ENCODE measurements at places on chromosomes 5 and 9.

DNA sequence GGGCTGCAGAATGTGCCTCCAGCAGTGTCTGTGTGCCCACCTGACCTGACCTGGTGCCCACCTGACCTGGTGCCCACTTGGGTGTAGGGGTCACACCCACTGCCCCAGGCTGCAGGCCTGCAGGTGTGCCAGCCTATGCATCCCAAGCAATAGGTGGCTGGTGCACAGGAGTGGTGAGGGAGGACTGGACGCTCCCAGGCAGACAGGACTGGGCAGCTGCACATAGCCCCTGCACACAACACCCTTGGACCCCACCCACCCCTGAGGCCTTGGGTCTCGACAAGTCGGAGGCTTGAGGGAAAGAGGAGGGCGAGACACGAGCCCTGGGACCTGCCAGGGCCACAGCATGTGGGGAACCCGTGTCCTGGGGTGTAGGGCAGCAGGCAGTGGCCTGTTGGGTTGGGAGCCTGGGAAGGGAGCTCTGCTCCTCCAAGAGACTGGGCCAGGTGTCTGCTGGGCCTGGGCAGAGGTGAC lies 10.8 kb upstream of the NRARP start:
- no peak for DNase-seq

- DNase-seq: peak; percentile 46
Measured at GRCh38 chr5:135398160-135398854, 724 bp downstream of the MACROH2A1 start.

GRCh38 chr5:2112173-2113025 lies 229.7 kb upstream of the IRX4 start:
- no peak for DNase-seq

GRCh38 chr9:111983484-111983908 lies 86.9 kb downstream of the UGCG start:
- DNase-seq: no peak

DNA sequence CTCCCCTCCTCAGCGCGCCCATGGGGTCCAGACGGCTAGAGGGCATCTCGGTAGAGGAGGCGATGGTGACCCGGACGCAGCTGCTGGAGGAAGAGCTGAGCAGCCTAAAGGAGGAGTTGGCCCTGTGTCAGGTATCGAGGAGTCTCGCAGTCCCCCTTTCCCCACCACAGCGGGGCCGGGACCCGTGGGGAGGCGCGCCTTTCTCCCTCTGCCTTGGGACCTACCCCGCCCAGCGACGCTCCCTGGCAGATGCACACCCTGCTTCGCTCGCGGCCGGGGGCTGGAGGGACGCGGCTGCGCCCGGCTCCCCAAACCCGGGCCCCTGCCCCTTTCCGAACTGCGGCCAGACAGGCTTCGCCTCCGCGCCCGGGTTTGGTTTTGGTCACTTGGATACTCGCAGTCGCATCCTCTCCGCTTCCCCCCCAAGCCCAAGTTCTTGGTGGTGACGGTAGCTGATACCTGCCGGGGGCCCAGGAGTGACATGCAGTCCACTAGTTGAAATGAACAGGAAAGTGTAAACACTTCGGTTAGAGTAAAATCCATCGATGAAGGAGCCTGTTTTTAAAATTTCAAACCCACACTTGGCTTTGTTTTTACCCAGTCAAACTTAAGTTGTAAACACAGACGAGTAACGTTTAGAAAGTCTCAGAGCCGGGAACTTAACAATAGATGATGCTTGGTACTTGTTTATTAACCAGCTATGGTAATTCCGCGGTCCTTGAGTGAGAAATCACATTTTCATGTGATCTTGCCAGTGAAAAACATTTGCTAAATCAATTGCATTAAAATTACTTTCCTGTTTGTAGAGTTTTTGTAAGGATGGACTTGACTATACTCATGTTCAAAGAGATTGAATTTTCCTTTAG lies 688 bp downstream of the CNTLN start:
- DNase-seq: peak; percentile 60

DNA sequence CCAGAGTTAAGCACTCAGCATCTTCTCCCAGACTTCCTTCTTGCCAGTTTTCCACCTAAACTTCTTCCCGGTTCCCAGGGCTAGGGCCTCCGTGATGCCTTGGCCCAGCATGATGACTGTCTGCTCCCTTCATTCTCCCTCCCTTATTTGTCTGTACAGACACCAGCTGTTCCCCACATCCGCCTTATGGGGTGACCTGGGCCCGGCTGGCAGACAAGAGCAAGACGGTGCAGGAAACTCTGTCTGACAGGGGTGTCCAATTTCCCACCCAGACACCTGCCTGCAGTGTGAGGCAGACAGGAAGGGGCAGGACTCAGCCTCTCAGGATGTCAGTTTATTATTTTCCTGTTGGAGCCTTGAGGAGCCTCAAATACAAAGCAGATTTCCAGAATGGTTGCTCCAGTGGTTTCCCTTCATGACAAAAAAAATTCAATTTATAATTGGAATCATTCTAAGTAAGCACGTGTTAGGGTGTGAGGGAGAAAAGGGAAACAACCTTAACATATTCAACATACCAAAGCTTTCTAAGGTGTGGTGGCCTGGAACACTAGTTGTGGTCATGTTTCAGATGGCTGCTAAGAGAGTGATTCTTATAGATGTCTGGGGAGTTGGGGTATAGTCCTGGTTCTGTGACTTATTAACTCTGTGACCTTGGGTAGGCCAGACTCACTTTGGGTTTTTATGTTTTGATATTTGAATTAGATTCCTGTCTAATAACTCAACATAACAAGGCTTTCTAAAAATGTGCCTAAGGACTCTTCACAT lies 234.5 kb downstream of the PAPPA start:
- no peak for DNase-seq

GRCh38 chr5:5404381-5404780 lies 18.1 kb upstream of the ICE1 start:
- no peak for DNase-seq

DNA sequence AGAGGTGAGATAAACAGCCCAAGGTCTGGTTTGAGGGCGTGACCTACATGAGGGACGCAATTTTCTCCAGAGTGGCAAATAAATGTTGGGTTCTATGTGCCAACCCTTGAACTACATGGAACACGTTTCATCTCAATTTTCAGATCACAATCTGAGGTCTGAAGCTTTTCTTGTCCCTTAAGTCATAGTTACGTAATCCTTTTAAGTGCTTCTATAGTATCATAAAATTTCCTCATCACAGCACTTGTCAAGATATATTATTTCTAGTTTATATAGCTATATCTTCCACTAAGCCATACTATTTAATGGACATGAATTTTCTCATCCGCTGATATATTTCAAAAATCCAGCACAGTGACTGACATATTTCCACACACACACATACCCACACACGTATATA lies 53.1 kb upstream of the GRIN3A start:
- DNase-seq: no peak

DNA sequence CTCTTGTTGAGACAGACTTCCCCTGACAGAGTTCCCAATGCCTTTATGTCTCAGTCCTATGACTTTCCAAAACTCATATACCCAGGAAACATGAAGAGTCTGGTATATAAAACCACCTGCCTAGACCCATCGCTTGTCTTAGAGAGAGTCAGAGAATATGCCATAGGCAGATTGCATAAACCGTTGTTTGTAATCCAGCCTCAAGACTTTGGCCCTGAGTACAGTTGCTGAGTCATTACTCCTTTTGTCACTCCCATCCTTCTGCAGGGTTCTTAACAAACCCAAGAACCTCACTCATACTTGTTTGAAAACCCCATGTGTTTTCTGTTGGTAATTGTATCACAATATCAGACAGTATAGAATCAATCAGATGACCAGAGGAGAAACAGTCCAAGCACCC lies 616.3 kb downstream of the SLCO4C1 start:
- DNase-seq: peak; percentile 38

- no peak for DNase-seq
Measured at GRCh38 chr5:54936201-54936600, 49.2 kb downstream of the ESM1 start.

DNA sequence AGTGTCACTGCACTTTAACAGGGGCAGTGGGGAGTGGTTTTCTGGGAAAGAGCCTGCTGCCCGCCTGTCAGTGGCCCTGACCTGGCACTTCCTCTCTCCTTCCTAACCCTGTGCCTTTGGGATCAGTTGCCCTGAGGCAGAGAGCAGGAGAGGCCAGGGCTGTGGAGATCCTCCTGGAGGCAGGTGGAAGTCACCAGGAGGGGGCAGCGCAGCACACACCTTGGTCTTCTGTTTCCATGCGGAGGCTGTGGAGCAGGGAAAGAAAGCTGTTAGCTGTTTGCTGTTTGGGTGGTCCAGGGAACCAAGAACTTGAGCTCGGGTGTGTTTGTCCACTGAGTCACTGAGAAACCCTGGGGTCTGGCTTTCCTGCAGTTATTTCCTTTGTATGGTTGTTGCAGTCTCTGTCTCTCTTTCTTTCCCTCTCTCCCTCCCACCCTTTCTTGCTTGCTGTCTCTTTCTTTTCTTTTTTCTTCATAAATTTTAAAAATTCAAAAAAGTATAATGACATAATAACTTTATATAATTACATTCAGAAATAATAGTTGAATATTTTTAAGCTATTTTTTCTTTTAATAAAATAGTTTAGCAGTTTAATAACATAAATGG lies 28.1 kb downstream of the NTRK2 start:
- DNase-seq: peak; percentile 66

- DNase-seq: peak; percentile 37
Measured at GRCh38 chr5:15234366-15234765, 265.6 kb upstream of the FBXL7 start.

DNA sequence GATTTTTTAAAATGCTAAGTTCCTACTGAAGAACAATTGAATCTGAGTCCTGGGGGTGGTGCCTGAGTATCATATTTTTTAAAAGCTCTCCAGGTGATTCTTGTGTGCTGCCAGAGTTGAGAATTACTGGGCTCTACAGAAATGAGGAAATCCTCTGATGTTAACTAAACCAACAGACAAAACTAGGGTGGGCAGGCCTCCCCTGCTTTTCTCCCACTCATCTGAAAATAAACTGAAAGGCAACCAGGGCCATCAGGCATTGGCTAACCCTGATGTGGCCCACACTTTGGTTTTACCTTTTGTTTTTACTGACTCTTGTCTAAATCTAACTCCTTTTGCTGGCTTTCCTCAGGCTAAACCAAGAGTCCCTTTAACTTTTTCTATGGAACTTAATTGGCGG lies 13.3 kb upstream of the CTNNA1 start:
- DNase-seq: no peak

DNA sequence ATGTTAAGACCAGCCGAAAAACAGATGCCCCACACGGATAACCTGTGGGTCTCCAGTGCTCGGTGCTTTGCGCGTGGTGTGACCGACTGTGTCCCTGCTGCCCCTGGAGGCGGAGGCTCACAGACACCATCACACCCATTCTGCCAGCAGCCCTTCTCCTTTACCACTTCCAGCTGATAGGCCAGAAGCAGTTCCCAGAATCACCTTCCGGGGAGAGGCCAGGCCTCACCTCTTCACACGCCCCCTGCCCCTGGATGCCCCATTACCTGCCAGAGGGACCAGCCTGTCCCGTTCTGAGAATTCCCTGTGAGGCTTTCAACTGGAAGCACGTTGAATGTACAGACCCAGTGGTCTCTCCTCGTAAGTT lies 21.6 kb upstream of the LRRC14B start:
- no peak for DNase-seq

DNA sequence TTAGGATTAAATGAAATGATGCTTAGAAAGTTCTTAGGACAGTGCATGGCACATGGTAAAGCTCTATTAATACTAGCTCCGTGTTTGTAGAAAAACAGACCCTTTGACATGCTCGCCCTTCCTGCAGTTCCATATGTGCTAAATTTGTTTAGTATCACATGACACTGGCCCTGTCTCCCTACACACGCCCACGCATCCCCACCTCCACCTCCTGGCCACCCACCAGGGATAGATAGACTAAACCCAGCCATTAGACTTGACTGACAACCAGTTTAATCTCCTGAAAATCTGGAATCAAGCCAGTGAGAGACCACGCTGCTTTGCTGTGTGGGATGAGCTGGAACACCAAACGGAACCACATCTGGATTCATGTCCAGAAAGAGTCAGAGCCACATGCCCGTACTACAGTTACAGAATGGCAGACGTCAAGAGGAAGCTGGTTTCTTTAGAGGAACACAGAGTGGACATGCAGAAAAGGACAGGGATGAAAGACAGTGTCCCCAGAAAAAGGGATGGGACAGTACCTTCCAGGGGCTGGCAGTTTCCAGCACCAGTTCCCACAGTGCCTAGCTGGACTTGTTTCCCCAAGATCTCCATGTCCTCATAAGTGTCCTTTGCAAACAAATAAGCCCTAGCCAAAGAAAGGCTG lies 186.1 kb downstream of the PDZD2 start:
- no peak for DNase-seq

- no peak for DNase-seq
Measured at GRCh38 chr5:102853680-102854079, 98.6 kb downstream of the PAM start.

GRCh38 chr5:128009403-128009802 lies 74.2 kb upstream of the SLC12A2 start:
- DNase-seq: no peak

GRCh38 chr5:9512457-9512856 lies 33.4 kb downstream of the SEMA5A start:
- DNase-seq: no peak

DNA sequence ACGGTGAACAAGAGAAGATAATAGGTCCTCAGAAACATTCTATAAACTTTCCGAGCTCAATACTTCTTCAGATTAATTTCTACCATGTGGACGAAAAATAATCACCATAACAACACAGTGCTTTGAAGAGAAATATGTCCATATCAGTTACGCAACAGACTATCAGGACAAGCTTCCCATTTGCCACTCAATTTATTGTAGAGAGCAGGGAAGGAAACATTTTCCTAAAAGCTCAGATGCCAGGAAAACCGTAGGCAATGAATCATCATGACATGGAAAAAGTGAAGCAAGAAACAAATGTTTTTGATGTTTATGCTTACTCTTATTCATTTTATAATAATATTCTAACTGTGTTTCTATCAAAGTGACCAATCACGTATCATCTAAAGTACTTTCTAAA lies 87.6 kb downstream of the S1PR3 start:
- DNase-seq: peak; percentile 59

DNA sequence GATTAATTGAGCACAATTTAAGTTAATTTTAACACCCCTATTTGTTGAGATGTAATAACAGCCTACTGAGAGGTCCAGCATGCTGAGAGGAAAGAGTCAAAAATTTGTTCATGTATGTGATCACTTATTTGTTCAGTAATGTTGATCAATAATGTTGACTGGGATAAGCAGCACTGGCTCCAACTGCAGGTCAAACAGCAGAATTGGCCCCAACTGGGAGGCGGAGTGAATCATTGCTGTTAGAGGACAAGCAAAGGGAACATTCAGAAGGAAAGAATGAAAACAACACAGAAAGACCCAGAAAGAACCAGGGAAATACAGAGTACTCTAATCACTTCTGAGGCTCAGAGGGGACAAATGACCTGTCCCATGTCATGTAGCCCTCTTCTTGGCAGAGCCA lies 221.1 kb downstream of the COMMD10 start:
- DNase-seq: no peak
